ENCODE measurements at places on chromosomes 16 and 17.

GRCh38 chr17:29578626-29579485 lies 10.4 kb downstream of the TP53I13 start:
- DNase-seq: no peak

GRCh38 chr16:30010844-30011713 lies at the start of gene DOC2A:
Gene DOC2A (minus strand): TSS chr16:30011027. CDS start chr16:30010222, 805 bp downstream.
- DNase-seq: no peak

GRCh38 chr17:31743797-31744196 lies 115.2 kb downstream of the COPRS start:
- DNase-seq: no peak

GRCh38 chr17:43940630-43941029 lies 1.6 kb downstream of the PPY start:
- DNase-seq: no peak

DNA sequence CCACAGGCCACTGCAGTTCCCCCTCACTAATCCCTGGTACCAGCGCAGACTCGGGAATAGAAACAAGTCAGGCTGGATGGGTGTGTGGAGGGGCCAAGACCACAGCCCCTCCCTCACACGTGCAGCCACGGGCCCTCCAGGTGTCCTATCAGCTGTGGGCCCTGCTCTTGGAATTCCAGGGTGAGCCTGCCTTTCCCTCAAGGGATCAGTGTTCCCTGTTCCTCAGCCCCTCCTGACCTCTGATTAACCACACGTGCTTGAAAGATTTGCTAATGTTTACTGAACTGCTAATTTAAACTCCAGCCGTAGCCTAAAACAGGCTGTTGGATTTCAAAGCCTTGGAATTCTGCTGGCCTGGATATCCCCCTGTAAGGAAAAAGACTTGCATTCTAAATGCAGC lies 146.4 kb downstream of the SOCS1 start:
- no peak for DNase-seq

DNA sequence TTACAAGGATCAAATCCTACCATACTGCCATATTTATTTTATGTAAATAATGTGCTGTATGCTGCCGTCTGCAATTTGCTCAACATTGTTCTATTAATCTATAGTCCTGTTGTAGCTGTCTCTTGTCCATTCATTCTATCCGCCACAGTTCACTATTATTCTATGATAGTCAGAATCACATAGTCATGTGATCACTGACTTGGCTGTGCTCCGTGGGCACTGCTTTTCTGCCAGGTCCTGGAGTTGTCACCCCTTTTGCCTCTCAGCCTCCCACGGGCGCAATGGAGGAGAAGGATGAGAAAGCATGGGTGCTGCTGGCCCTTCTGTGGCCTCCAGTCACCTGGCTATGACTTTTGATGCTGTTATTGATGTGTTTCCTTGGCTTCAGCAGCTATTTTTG lies 37.3 kb upstream of the ANKFY1 start:
- DNase-seq: no peak

- no peak for DNase-seq
Observed at GRCh38 chr17:1379930-1380313, 20.1 kb downstream of the YWHAE start.

- DNase-seq: no peak
Observed at GRCh38 chr16:87409153-87409552, 17.0 kb downstream of the MAP1LC3B start.

GRCh38 chr16:48121276-48121675 lies 34.5 kb downstream of the ABCC12 start:
- no peak for DNase-seq

GRCh38 chr17:48051283-48051682 lies 3.1 kb downstream of the NFE2L1 start:
- no peak for DNase-seq

- no peak for DNase-seq
Observed at GRCh38 chr16:530111-530817, 2.8 kb downstream of the CAPN15 start.

- DNase-seq: peak; percentile 78
Observed at GRCh38 chr17:48618256-48618896, 3.3 kb upstream of the HOXB8 start.

DNA sequence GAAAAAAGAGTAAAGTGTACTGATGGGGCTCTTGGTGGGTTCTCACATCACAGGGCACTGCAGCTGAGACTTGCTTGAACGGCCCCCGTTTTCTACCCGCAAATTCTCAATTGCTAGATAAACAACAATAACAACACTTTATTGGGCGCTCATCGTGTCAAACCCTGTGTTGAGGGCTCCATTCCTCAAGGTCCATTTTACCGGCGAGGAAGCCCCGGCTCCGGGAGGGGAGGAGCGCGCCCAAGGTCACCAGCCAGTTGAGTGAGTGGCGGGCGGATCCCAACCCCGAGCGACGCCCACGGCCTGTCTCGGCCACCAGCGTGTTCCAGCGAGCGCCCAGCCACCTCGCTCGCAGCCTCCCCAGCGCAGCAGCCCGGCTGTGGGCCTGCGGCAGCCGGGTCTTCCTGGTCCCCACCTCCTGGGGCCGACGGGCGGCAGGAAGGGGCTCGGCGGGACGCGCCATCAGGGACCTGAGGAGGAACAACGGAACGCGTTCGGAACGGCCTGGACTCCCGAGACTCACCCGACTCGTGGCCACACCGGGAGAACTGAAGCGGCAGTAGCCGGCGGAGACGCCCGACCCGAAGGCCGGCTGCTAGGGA lies 373 bp downstream of the CMC2 start:
- DNase-seq: peak; percentile 58

GRCh38 chr16:67880584-67880983 lies 4.1 kb upstream of the NRN1L start:
- DNase-seq: no peak

- DNase-seq: no peak
Observed at GRCh38 chr16:78306361-78306760, 206.9 kb downstream of the WWOX start.

- DNase-seq: no peak
Observed at GRCh38 chr17:5580367-5580766, 3.9 kb downstream of the NLRP1 start.

DNA sequence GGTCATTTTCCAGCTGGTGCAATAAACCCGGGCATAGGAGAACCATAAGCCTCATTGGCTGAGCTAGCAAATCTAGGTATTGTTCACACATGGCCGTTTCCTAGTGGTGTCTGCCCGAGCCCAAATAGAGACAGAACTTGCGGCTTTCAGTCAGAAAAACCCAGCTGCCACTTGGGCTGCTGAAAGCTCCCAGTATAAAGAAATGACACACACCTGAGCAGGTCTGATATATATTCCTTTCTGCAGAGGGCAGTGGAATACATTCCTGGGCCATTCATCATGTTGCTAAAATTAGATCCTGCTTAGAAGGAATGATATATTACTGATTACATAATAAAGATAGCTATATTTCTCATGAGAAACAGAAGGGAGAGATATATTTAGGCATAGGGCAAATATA lies 83.9 kb upstream of the IRX5 start:
- DNase-seq: no peak

- no peak for DNase-seq
Observed at GRCh38 chr16:12057266-12057665, 80.7 kb downstream of the SNX29 start.

- DNase-seq: no peak
Observed at GRCh38 chr16:79303959-79304387, 296.6 kb downstream of the MAF start.

DNA sequence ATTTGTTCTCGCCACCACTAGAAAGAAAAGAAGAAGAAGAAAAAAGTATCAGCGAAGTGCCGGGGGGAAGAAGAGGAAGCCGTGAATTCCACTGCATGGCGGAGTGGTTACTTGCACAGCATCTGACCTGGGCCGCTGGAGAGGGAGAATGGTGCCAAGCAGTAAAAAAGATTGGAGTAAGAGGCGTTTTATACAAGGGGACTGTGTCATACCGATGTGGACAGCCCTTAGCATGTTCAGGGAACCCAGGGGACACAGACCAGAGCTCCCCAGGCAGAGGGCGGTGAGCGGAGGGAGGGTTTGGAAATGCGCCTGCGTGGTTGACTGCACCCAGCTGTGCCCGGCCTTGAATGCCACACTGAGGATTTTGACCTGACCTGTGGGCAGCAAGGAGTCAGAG lies 52.8 kb downstream of the PLXDC1 start:
- DNase-seq: no peak

- DNase-seq: no peak
Observed at GRCh38 chr17:9444687-9445086, 130.9 kb downstream of the STX8 start.

DNA sequence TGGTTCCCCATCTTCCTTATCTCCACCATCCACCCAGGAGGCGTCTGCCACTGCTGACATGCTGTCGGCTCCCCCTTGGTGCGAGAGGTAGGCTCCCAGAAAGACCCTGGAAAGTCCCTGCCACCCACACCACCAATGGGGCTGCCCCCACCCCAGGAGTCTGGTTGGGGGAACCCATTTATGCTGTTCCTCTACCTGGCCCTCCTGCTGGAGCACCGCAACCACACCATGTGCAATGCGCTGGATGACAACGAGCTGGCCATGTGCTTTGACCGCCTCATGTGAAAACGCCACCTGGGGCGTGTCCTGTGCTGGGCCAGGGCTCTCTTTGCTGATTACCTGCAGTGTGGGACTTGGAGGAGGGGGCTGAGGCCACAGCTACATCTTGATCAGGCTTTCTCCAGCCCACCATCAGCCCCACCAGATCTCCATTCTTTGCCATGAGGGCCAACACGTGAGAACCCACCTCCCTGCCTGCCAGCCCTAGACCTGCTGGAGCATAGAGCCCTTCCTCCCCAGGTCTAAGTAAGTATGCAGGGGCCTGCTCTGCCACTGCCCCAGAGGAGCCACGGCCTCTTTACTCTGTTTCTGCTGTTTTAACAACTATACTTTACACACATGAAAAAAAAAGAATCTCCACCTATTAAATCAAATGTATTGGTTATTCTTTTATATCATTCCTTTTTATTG lies 7.9 kb upstream of the ALDH3A1 start:
- DNase-seq: no peak

- DNase-seq: no peak
Observed at GRCh38 chr17:82334204-82334621, 647 bp upstream of the SECTM1 start.
